CD4-positive, alpha-beta T cell treated with Interleukin-6 at 100 ng/mL for 8 hours (primary cell): ENCODE measurements at places on chromosomes 6 and 20.
A peak's percentile ranks its signal among the peaks of the same experiment; 100 is the strongest.

GRCh38 chr6:26280407-26280806, 84.6 kb upstream of the BTN3A2 start:
- no peak for DNase-seq

GRCh38 chr6:104771258-104771832, 88.4 kb downstream of the HACE1 start:
- no peak for DNase-seq

GRCh38 chr6:77415706-77416105, 47.6 kb downstream of the HTR1B start:
- DNase-seq, result no peak

DNA sequence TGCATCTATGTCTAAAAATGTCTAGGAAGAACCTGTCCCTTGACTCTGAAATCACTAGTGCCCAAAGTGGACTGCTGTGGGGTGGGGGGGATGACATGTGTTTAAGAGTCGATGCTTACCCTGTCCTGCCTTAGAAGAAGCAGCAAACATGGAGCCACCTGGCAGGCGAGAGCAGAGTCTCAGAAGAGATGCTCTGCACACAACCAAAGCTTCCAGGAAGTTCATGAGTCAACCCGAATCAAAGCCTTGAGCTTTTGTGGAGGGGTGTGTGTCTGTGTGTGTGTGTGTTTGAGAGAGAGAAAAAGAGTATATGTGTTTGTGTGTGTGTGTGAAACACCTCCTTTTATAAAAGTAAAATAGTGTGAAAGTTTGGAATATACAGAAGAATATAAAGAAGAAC, 269.9 kb downstream of the ALDH8A1 start:
- DNase-seq, result no peak

DNA sequence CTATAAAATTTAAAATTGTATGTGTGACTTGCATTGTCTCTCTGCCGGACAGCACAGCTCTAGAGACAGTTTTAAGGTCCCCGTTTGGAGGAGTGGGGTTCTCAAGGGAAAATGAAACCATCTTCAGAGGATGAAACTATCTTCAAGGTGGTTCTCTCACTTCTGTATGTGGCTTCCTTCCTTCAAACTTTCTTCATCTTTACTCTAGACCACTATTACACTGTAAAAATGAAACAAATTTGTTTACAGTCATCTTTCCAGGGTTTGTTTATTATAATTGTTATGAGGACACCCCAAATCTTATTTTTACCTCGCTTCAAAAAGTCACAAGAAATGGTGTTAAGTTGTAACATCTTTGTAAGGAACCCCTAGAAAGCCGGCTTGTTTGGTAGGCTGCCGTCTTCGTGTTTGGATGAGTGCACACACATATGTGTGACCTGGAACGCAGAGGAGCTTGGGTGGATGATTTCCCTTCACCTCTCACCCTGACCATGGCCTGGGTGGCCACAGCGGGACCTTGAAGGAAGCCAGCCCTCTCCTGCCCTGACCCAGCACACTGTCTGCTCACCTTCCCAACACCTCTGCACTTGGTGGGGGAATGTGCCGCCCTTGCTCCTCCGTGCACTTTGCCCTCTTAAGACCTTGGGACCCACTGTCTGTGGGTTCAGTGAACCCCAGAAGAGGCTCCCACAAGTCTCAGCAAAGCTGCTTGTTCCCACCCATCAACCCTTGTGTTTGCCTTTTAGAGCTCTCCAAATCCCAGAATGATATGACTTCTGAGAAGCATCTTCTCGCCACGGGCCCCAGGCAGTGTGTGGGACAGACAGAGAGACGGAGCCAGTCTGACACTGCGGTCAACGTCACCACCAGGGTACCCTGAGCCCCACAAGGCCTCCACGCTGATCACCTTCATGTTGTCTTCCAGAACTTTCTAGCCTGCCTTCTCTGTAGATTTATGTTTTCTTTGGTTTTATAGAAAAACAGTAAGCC, 67.8 kb downstream of the SYTL3 start:
- peak; percentile 20 for DNase-seq

DNA sequence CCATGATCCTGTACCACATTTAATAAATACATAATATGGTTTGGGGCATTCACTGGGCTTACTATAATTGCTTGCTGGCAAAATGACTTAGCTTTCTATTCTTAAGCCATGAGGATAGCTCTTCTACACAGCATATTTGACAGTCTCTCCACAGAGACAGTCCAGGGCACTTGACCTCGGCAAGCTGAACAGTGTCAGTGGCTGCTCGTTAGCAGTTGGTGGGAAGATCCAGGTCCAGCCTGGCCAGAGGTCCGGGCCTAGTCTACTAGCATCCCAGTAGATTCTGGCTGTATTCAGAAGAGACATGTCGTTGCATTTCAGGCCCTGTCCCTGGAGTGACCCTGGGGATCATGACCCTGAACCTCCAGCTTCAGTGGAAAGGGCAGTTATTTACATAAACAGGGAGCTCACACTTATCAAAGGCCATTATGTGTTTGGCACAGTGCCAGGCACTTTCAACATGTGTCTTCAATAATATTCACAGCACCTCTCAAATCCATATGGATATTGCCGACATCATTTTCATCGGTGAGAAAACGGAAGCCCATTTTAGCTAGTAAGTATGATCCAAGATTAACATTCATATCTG, 139.0 kb downstream of the IMPG1 start:
- no peak for DNase-seq

- DNase-seq, result no peak
These were observed 523 bp upstream of the COX7A2 start for GRCh38 chr6:75244063-75244584.

- no peak for DNase-seq
These were observed 274.8 kb upstream of the EXOC2 start for GRCh38 chr6:967701-968100.

- DNase-seq, result no peak
These were observed 28.0 kb downstream of the PEX3 start for GRCh38 chr6:143478479-143479062.
